Fibroblast of mammary gland (primary cell): ENCODE measurements at places on chromosomes 2 and 18.

DNA sequence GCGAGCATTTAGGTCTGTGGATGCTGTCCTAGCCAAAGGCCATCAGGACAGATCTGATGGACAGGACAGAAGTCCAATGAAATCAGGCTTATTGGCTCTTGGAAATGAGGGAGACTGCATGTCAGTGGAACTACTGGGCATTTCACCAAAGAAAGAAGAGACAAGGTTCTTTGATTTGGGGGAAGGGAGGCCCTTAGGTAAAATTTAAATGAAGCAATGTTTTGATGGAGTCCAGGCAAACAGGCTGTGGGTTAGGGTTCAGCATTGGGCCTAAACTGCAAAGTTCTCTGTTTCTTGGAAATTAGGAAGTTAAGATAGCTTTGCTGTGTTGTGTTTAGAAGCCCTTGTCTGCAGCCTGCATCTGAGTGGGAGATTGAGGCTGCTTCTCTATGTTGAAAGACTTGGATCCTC is 31.6 kb upstream of the RNF149 start:
- peak; percentile 20 for DNase-seq

- DNase-seq: peak; percentile 36
Measured at GRCh38 chr2:174967691-174968260, 37.4 kb downstream of the CHN1 start.

DNA sequence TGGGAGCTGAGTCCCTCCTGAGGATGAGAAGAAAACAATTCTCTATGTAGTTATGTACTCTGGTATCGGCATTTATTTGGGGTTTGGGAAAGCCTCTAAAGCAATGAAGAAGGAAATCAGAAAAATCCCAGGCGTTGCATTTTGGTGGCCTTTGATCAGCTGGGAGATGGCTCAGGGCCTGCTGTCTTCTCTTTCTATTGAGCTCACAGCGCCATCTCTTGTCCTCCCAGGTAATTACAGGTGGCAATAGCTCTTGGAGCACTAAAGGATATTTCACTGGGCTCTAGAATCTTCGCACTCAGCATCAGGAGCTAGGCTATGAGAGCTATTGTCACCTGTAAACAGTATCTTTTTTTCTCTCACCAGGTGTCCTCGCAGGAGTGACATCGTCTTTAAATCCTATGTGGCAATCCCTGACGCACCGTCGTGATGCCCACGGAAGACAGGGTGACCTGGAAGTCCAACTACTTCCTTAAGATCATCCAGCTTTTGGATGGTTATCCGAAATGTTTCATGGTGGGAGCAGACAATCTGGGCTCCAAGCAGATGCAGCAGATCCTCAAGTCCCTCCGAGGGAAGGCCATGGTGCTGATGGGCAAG is 76.1 kb upstream of the PMAIP1 start:
- DNase-seq: peak; percentile 85

DNA sequence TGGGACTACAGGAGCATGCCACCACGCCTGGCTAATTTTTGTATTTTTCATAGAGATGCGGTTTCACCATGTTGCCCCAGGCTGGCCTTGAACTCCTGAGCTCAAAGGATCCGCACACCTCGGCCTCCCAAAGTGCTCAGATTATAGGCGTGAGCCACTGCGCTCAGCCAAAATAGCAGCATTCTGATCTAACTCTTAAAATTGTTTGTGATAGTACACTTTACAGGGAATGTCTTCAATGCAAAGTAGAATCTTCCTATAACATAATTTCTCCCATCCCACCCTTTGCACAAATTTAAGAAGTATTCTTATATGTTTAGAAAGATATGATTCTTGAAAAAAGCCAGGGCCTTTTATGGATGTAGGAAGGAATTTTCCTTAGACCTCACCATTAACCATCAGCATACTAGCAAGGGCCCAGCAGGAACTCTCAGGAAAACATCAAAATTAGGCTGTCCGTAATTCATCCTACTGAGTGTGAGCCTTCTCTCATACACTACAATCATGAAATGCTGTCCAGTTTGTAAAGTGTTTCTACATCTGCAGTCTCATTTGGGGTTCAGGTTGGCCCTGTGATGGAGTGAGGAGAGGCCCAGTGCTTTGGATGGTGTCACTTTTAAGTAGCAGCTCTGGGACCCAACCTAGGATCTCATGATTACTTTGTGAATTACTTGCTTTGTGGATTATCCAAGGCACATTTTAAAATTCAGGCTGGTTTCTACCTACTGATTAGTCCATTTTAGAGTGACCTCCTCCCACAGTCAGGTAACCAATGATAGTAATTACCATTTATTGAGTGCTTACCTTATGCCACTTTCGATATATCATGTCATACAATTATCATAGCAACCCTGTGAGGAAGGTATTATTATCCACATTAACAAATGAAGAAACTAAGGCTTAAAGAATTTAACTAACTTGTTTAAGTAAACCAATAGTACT is 37.5 kb upstream of the DLX1 start:
- no peak for DNase-seq

- DNase-seq: no peak
Measured at GRCh38 chr2:206836722-206837121, 71.3 kb downstream of the FASTKD2 start.

- no peak for DNase-seq
Measured at GRCh38 chr2:120352696-120353590, 7.0 kb downstream of the INHBB start.
